RPMI7951 (cell line): ENCODE measurements at places on chromosomes 11 and 22.

DNA sequence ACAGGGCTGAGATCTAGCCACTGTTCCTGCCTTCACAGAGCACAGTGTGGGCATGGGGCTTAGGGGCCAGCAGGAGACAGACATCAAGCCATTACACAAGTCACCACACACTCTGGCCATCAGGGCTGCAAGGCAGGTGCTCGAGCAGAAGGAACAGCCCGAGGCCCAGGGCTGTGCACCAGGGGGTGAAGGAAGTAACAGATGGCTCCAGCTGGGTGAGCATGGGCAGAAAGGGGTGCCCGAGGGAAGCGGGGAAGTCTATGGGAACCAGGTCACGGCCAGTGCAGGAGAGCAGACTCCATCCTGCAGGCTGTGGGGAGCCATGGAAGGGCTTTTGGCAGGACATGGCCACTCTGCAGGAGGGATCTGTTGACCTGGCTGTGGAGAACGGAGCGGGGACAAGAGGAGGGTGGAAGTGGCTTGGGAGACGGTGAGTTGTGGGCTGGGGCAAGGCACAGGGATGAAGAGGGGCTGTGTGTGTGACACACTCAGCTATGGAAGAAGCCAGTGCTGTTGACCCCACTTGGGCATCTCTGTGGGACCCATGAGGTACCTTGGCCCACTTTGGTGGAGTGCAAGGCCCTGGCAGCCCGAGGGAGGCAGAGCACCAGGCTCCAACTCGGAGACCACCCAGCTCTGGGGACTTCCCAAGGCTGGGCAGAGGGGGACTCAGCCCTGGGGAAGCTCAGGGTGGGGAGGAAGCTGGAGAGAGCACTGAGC is 3.6 kb downstream of the C11orf68 start:
- peak; percentile 95 for DNase-seq

- no peak for DNase-seq
These were observed 494.6 kb upstream of the FAT3 start for GRCh38 chr11:91730057-91730456.

DNA sequence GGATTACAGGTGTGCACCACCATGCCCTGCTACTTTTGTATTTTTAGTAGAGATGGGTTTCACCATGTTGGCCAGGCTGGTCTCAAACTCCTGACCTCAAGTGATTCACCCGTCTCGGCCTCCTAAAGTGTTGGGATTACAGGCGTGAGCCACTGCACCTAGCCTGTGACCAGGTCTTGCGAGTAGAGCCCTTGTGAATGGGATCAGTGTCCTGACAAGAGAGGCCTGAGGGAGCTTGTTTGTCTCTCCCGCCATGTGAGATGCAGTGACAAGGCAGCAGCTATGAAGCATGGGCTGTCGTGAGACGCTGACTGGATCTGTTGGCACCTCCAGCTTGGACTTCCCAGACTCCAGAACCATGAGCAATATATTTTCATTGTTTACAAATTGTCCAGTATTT is 69.3 kb downstream of the LRRC32 start:
- no peak for DNase-seq

DNA sequence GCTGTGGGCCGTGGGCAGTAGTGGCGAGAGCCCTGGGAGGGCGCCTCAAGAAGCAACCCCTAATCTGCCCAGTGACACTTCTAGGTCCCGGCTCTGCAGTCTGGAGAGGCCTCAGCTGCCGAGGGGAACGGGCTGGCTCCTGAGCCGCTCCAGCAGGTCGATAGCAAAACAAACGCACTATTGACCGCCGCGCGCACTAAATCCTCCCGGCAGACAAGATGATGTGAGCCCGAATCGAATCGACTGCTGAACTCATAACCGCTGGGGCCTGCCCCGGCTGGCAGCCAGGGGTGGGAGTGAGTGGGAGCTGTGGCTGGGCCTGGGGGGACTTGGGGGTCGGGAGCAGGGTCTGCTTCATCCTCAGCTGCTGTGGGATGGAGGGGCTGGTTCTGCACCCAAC is 36.1 kb downstream of the FLRT1 start:
- no peak for DNase-seq

- no peak for DNase-seq
These were observed 97.9 kb downstream of the MORC2 start for GRCh38 chr22:30870451-30871345.

- peak; percentile 76 for DNase-seq
These were observed 4.0 kb downstream of the TRIM6 start for GRCh38 chr11:5600374-5600851.

- no peak for DNase-seq
These were observed 28.7 kb downstream of the CEP164 start for GRCh38 chr11:117356126-117356890.

DNA sequence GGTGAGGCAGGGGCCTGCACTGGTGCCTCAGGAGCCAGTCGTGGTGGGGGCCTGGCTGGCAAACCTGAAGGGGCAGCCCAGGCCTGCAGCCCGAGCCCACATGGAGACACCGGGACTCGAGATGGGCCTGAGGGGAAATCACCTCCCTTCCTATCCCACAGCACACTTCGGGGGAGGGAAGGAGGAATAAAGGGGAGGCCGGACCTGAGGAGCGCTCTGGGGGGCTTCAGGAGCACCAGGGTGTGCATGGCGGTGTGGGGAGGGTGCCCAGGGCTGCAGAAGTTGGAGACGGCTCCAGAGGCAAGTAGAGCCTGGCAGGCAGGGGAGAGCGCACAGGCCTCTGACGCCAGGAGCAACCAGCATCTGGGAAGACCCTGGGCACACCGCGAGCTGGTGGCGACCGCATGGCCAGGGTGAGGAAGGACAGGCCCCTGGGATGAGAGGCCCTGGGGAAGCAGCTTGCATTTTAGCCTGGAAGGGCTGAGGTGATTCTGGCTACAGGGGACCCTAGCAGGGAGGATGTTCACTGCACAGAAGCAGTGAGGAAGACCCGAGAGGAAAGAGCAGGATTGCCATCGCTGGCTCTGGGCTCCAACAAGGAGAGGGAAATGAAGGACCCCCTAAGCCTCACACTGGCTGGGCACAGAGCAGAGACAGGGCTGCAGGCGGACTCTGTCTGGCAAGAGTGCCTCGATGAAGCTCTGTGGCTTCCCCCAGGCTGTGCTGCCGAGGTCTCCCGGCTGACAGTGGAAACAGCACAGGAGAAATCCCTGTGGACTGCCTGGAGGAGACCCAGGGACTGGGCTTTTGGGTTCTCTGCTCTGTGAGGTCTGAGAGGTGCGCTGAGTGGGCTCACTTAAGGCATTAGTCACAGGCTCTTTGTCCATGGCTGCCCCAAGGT is 457.7 kb downstream of the BRD1 start:
- DNase-seq, result no peak

GRCh38 chr11:94504689-94505293 is 7.5 kb upstream of the C11orf97 start:
- DNase-seq, result peak; percentile 52

- no peak for DNase-seq
These were observed 31.7 kb downstream of the RIBC2 start for GRCh38 chr22:45445031-45445710.

GRCh38 chr11:129694966-129695365 is 120.7 kb upstream of the TMEM45B start:
- DNase-seq, result peak; percentile 58

DNA sequence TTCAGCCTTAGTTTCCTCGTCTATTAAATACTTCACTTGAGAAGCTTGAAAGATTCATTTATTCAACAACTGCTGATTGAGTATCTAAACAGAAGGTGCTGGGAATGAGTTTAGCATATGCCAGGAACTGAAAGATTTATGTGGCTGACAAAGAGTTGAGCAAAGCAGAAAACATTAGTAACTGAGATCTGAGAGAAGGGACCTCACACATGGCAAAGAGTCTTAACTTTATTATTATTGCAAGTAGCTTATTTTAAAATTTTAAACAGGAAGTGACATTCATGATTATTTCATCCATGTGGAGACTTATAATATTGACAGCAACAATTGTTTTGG is 133.6 kb downstream of the CASP12 start:
- DNase-seq, result no peak

- DNase-seq, result no peak
These were observed 1.7 kb downstream of the SHANK2 start for GRCh38 chr11:71250523-71251150.

DNA sequence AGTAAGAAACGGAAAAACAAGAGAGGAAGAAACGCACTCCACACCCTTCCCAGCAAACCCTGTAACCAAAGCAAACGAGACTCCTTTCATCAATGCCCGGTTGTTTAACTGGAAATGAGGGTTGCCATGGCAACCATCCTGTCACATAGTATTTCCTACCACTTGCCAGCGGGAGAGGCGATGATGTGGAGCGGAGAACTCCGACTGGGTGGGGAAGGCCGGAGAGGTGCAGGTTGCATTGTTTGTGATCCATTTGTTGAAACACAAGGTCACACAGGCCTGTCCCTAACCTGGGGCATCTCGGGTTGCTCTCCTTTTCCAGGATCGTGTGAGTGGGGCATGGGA is 609.9 kb downstream of the BUD13 start:
- peak; percentile 26 for DNase-seq

DNA sequence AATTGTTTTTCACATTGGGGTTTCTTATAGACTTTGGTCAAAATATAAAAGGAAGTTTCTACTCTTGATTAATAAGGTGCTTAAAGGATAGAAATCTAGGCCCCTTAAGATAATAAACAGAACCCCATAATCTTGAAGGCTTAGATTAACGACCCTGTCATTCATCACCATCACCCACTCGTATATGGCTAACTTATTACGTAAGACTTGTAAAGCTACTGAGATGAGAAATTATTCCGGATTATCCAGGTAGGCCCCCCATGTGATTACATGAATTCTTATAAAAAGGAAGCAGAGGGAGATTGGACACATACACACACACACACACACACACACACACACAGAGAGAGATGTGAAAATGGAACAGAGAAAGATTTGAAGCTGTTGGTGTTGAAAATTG is 1489.2 kb upstream of the TENM4 start:
- no peak for DNase-seq
